ENCODE measurements at places on chromosomes 11 and 22. TPM values are rescaled to one million over a fixed set of nuclear protein-coding genes. Genes with fewer than 3 reads are reported as not detected.

Gene FAM83F
- 19.6 TPM for total RNA-seq

Gene NLRP14
- total RNA-seq = not detected

DNA sequence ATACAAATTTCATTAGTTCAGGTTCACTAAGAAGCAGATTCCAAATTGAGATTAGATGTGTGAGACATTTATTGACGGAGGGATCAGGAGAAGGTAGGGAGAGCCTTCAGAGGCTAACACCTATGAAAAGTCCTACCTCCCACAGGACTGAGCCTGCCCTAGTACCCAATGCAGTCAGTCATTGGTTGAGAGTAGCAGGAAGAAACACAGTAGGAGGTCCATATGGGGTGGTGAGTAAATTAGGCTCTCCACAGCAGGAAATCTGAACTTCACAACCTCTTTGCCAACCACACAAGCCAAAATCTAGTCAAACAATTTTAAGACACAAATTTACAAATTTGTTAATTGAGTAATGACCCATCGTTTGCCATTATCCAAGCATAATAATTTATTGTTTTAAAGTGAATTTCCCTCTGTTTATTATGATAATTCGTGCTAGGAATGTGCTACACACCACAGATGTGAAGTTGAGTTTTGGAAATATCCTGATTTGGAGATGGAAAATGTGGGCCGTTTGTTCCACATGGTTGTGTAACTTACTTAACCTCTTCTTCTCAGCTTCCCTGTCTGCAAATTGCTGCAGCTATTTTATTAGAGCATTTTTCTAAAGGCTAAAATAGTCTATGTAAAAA lies 542.1 kb downstream of the ETS1 start:
- no peak overlapping the region for H3K27ac ChIP-seq
- no peak for DNase-seq
- no peak overlapping the region for H3K4me3 ChIP-seq
- no peaks in the 10 kb centered on the region for H3K4me1 ChIP-seq

DNA sequence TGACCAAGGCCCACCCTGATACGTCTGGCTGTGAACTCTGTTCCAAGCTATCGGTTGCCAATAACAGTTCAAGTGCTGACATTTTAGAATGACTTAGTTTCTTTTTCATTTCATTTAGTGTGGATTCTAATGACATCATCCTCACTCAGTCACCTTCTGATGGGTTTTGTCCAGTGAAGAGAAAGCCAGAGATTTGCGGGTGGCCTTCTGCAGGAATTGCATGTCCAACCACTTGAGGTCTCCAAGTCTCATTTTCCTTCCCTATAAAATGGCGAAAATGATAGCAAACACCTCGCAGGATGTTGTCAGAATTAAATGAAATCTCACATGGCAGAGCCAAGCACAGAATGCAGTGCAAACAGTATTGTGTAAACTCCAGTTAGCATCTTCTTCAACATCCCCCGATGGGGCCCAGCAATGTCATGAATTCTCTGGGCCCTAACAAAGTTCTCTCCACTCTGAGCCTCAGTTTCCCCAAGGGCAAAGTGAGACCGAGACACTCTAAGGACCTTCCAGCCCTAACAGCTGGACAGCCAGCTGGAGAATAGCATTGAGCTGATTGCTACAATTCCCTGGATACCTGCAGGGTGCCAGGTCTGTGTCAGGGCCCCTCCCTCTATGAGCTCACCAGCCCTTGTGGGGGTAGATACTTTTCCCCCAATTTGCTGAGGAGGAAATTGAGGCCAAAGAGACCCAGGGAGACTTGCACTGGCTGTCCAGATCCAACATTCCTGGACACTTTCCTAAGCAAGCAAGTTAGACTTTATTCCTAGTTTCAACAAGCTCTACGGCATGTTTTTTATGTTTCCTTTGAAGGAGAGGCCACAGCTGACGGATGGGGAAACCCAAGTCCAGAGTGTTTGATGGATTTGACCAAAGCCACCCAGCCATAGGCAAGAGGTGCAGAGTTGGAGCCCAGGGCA lies 286.7 kb downstream of the MN1 start:
- no peak for DNase-seq
- H3K36me3 ChIP-seq = no peaks in the 10 kb centered on the region
- H3K4me3 ChIP-seq = no peak overlapping the region
- H3K27ac ChIP-seq = no peak overlapping the region

- no peak overlapping the region for H3K27ac ChIP-seq
- H3K4me1 ChIP-seq = peaks cover 8% of the 10 kb centered on the region
- H3K27me3 ChIP-seq = no peaks in the 10 kb centered on the region
- H3K36me3 ChIP-seq = no peaks in the 10 kb centered on the region
- no peak for DNase-seq
Measured at GRCh38 chr22:28894334-28894733, 11.0 kb downstream of the ZNRF3 start.

DNA sequence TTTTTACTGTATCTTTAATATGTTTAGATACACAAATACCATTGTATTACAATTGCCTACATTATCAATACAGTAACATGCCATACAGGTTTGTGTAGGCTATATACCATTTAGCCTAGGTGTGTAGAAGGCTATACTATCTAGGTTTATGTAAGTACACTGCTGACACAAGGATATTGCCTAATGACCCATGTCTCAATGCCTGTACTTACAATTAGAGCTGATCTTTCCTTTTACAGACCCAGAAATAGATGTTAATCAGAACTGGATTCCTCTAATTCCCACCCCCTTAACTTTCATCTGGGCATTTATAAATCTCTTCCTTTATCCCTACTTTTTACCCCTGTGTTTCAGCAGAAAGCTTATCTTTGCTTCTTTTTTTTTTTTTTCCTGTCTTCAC lies 229.5 kb downstream of the METTL15 start:
- H3K4me1 ChIP-seq = no peaks in the 10 kb centered on the region
- no peak overlapping the region for H3K4me3 ChIP-seq
- no peaks in the 10 kb centered on the region for H3K27me3 ChIP-seq
- peaks cover 11% of the 10 kb centered on the region for H3K36me3 ChIP-seq
- H3K27ac ChIP-seq = no peak overlapping the region
- no peak for DNase-seq

- H3K27ac ChIP-seq = no peak overlapping the region
- H3K4me1 ChIP-seq = peaks cover 1% of the 10 kb centered on the region
- DNase-seq = peak; percentile 54
- no peaks in the 10 kb centered on the region for H3K27me3 ChIP-seq
- peaks cover 7% of the 10 kb centered on the region for H3K36me3 ChIP-seq
- no peak overlapping the region for H3K4me3 ChIP-seq
Measured at GRCh38 chr11:41201156-41201555, 258.3 kb downstream of the LRRC4C start.

GRCh38 chr11:128828350-128828749 lies 38.7 kb downstream of the KCNJ1 start:
- H3K36me3 ChIP-seq = no peaks in the 10 kb centered on the region
- 0 out of 2 replicates have a peak, but pooled peaks cover 7% of the 10 kb centered on the region for H3K4me1 ChIP-seq
- H3K27ac ChIP-seq = no peak overlapping the region
- H3K27me3 ChIP-seq = no peaks in the 10 kb centered on the region
- no peak for DNase-seq

- H3K4me1 ChIP-seq = 0 out of 2 replicates have a peak, but pooled peaks cover 2% of the 10 kb centered on the region
- no peak for DNase-seq
- H3K4me3 ChIP-seq = no peak overlapping the region
- H3K27me3 ChIP-seq = peaks cover 15% of the 10 kb centered on the region
Measured at GRCh38 chr11:27702811-27703210, 2.6 kb upstream of the BDNF start.

Measured in H9 (cell line).